ENCODE measurements at places on chromosomes 7 and 10.

GRCh38 chr7:33674804-33675411 lies 230.4 kb upstream of the BMPER start:
- DNase-seq = no peak

- DNase-seq = peak; percentile 20
Observed at GRCh38 chr7:43465581-43466554, 117.0 kb upstream of the STK17A start.

GRCh38 chr7:83778073-83778443 lies 129.1 kb upstream of the SEMA3E start:
- no peak for DNase-seq

DNA sequence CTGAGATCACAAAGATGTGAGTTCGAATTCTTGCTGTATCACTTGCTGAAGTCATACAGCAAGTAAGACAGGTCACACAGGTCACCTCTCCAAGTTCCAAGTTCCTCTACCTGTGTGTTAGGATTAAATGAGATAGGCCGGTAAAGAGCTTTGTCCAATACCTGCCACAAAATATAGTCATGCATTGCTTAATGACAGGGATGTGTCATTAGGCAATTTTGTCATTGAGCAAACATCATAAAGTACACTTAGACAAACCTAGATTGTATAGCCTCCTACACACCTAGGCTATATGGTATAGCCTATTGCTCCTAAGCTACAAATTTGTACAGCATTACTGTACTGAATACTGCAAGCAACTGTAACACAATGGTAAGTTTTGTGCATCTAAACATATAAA lies 469.4 kb downstream of the KCNMA1 start:
- DNase-seq = no peak

- DNase-seq = no peak
Observed at GRCh38 chr10:61465901-61466632, 12.9 kb upstream of the TMEM26 start.

- DNase-seq = peak; percentile 48
Observed at GRCh38 chr7:32670110-32671025, 175.1 kb downstream of the AVL9 start.

DNA sequence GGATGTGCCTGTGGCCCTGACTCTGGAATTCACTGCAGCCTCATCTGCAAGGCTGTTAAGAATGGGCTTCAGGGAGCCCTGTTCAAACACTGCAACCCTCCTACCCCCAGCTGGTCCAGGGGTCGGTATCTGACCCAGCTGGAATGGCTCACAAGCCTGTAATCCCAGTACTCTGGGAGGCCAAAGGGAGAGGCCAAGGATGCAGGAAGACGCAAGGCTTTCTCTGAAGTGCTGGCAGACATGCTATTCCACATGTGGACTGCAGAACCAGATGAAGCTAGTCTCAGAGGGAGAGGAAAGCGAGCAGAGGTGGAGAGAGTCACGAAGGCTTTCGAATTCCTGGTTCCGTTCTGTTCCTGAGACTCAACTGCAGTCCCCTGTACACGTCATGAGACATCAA lies 45.0 kb downstream of the ESYT2 start:
- DNase-seq = no peak

- DNase-seq = no peak
Observed at GRCh38 chr7:92806496-92806895, 29.9 kb downstream of the CDK6 start.

DNA sequence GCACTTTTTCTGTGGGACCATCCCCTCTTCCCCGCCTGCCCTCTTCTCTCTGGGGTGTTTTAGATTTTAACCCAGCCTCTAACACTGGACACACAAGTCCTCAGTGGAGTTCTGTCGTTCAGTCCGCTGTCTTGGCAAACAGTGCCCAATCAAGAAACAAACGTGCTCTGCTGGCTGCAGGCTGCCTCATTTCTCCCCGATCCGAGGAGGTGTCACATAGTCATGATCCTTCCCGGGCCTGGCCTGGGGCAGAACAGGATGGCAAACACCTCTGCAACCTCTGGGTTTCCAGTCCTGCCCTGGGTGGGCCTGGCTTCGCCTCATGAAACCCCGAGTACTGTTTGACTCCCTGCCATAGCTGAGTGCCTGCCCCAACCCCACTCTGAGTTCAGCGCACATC lies 110.9 kb upstream of the INSYN2A start:
- no peak for DNase-seq

- no peak for DNase-seq
Observed at GRCh38 chr7:17411922-17412321, 113.5 kb downstream of the AHR start.

GRCh38 chr7:141287936-141288335 lies 214.1 kb downstream of the TMEM178B start:
- no peak for DNase-seq

GRCh38 chr7:153408360-153409335 lies 643.5 kb upstream of the DPP6 start:
- no peak for DNase-seq

DNA sequence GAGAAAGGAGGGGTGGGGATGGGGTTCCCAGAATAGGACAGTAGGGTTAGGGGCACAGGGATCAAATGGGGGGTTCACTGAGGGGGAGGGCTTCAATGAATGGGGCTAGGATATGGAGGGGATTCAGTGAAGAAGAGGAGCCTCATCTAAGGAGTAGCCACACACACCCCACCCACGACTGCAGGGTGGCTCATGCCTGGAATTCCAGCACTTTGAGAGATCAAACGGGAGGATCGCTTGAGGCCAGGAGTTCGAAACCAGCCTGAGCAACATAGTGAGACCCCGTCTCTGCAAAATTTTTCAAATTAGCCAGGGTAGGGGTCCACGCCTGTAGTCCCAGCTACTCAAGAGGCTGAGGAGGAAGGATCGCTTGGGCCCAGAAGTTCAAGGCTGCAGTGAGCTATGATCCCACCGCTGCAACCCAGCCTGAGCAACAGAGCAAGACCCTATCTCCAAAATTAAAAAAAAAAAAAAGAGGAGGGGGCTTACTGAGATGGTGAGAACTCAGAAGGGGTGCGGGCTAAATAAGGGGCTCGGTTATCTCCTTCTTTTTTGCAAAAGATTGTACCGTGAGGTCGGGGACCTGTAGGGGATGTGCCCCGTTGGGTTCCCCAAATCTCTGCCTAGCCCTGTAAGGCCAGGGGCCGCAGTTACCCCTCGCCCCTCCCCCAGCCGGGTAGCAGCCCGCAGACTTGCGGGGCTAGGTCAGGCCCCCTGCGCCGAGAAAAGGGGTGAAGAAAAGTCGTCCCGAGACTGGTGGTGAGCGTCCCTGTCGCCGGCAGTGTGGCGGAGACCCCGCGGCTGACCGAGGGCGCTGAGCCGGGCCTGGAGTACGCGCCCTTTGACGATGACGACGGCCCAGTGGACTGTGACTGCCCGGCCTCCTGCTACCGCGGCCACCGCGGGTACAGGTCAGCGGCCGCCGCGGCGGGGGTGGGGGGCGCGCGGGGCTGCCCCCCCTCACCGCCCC lies 43.1 kb upstream of the HSPB1 start:
- DNase-seq = no peak

DNA sequence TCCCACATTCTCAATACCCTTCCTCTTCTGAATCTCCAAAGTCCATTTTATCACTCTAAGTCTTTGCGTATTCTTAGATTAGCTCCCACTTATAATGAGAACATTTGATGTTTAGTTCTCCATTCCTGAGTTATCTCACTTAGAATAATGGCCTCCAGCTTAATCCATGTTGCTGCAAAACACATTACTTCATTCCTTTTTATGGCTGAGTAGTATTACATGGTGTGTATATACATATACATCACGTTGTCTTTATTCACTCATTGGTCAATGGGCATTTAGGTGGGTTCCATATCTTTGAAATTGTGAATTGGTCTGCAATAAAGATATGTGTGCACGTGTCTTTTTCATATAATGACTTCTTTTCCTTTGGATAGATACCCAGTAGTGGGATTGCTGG lies 32.3 kb downstream of the GPR22 start:
- no peak for DNase-seq

Data from HTR-8/SVneo (cell line).